ENCODE measurements at places on chromosomes 5 and 9.

DNA sequence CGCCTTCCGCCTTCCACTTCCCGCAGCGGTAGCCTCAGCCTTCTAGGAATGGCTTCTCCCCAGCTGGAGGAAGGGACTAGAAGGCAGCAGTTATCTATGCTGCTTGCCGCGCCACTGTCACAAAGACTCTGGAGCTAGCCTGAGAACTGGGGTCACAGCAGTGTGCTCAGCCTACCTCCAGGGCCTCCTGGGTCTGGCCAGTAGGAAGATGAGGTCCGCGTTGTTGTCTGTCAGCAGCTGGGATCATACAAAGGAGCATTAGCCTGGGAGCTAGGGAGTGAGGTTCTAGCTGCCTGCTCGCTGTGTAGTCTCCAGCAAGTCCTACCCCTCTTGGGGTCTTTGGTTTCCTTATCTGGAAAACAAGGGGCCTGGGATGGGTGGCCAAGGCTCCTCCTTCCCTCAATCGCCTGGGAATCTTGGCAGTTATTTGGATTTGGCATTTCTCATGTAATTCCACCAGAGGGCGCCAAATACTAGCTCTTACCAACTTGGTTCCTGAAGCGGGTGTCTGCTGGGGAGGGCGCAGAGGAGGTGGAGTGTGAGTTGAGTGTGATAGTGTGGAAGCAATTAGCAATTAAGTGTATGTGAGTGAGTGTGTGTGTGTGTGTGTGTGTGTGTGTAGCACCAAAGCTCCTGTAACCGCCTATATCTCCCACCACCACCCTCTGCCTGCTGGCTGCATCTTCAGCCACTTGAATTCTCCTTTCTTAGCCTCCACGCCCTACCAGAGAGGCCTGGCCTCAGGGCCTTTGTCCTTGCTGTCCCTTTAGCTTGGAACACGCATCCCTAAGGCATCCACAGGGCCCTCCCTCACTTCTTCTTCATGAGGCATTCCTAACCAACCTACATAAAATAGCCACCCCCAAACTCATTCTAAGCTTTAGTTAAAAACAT is 97.1 kb downstream of the ENTREP1 start:
- peak; percentile 65 for DNase-seq

DNA sequence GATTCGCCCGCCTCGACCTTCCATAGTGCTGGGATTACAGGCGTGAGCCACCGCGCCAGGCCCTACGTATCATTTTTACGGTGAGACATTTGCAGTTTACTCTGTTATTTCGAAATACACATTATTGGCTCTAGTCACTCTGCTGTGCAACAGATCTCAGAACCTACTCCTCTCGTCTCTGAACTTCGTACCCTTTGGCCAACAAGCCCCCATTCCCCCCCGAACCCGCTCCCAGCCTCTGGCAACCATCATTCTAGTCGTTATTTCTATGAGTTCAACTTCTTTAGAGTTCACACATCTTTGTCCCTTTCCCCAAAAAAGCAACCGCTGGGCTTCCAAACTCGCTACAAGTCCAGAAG is 735 bp downstream of the PTGR1 start:
- DNase-seq: no peak

DNA sequence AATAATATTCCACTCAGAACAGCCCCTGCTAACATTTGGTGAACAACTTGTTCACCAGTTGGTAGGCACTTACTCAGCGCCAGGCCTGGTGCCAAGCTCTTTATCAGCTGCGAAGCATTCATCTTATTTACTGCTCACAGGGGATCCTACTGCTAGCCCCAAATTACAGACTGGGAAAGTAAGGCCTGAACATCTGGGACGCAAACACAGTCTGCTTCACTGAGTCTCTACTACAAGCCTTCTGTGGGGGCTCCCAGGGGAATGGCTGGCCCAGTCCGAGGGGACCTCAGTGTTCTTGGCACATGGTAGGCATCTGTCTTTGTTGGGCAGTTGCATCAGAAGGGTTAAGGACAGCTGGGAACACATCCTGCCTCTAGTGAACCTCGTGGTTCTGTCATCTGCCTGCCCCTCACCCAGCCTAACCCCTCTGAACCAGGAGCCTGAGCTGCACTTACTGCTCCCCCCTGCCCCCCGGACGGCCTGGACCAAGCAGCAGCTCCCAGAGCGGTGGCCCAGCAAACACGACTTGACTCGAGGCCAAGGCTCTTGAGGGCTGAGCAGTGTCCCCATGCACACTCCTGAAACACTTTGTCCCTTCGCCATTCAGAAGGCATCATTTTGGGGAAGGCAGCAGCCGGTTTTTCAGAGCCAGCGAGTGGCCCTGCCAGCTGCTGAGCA is at the start of gene PHYHD1:
Gene PHYHD1, plus strand, starts transcription at position 602 of the 678 bp plus-strand sequence. CDS start 1,342 bp downstream, outside the sequence.
- DNase-seq: peak; percentile 94

DNA sequence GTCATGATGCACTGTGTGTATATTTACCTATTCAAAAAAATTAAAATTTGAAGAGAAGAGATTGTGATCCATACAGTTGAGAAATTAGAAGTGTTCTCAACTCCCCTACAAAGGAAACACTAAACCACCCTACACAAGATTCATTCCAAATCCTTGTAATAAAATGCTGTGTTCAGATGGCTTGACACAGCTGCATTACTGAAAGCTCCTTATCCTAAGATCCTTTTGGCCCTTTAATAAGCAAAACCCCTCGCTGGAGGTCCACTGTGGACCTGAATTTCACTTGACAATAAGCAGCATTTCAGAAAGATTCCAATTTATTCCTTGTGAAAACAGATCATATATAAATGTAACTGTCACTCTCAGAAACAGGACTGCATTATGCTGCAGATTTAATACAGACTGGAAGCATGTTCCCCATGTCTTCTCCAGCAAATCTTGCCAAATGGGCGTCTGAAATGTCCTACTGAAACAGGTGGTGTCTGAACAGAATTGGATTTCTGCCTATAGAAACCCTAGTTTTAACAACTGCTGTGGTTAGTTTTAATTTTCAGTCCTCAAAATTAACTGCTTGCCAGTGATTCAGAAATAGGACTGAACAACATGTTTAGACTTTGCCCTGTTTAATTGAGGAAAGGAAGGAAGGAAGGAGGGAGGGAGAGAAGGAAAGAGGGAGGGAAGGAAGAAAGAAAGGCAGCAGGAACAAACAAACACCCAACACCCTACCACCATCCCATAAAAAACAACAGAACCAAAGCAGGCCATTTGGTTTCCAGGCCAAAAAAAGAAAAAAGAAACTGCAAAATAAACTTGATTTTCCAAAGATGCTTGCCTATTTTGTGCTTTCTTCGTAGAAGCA is 179.6 kb downstream of the MLLT3 start:
- no peak for DNase-seq

GRCh38 chr9:94951324-94952135 is 225.0 kb downstream of the AOPEP start:
- DNase-seq: no peak

DNA sequence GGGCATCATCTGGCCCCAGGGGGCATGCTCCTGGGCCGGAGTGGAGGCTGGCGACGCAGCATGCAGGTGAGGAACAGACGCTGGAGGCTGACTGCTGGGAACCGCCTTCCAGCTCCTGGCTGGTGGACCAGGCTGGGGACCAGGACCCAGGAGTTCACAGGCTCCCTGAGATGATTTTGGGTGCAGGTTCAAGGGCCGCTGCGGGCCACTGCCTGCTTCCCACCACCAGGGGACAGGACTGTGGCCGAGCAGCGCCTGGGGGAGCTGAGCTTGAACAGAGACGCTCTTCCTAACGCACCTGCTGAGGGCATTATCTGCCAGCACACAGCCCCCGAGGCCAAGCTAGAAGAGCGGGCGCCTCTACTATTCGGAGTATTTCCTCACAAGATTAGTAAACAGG is 132.1 kb upstream of the RAPGEF1 start:
- peak; percentile 65 for DNase-seq

DNA sequence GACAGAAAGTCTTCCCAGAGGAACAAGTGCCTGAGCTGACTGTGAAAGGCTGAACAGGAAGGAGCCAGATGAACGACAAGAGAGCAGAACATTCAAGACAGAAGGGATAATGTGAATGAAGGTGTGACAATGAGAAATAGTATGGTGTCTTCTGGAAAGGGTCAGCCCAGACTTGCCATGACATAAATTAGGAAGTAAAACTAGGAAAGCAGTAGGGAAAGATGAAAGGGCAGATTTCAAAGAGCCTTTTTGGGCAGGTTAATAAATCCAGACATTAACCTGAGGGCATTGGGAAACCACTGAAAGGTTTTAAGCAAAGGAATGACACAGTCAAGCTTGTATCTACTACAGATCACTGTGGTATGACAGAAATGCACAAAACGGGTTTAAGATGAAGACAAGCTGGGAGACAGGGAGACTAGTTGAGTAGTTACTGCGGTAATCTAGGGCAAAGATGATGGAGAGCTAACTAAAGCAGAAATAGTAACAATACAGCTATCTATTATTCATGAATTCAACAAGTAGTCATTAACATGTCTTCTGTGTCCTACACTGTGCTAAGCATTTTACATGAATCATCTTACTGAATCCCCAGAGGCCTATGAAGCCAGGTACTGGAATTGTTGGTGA is 580.9 kb upstream of the WWC1 start:
- DNase-seq: no peak

GRCh38 chr5:107485184-107485583 is 185.6 kb downstream of the EFNA5 start:
- no peak for DNase-seq

DNA sequence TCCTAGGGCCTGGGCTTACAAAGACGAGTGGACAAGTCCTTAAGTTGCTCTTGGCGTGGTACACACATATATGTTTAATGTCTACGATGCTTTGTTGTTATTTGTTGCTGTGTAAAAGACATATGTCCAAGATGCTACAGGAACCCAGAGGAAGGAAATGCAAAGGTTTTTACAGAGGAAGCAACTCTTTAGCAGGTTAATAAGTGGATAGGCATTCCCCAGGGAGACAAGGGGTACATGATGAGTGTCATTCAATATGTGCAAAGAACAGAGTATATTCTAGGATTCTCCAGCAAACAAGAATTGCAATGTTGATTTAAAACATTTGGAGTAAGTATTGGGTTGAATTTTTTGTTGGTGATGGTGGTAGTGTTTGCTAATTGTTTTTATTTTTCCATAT is 92.1 kb downstream of the PIP5K1B start:
- DNase-seq: no peak

DNA sequence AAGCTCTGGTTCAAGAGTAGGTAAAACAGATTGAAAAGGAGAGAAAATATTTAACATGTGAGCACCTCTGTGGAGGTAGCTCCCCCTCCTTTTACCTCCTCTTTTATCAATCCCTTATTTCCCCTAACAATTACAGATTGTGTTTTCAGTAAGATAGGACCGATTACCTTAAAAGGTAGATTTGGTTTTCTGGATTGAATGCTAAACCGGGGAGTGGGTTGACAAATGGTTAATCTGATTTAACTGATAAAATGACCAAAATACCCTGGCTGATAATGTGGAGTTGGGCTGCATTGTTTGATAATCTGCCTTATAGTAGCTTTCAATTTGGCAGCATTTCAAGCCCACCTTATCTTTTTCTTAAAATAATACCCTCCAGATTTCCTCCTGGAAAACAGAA is 83.9 kb downstream of the EGFLAM start:
- no peak for DNase-seq

DNA sequence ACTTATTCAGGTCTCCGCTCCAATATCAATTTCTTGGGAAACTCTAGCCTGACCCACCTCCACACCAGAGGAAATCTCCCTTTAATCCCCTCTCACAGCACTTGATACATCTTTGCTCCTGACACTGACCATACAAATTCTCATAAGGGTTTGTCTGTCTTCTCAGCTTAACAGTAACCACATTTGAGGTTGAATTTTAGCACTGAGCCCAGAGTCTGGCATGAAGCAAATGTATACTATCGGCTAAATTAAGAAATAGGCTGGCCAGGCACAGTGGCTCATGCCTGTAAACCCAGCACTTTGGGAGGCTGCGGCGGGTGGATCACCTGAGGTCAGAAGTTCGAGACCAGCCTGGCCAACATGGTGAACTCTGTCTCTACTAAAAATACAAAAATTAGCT is 9.7 kb downstream of the CDK5RAP2 start:
- no peak for DNase-seq

- DNase-seq: no peak
Measured at GRCh38 chr9:7103367-7103766, 345.6 kb downstream of the KDM4C start.

DNA sequence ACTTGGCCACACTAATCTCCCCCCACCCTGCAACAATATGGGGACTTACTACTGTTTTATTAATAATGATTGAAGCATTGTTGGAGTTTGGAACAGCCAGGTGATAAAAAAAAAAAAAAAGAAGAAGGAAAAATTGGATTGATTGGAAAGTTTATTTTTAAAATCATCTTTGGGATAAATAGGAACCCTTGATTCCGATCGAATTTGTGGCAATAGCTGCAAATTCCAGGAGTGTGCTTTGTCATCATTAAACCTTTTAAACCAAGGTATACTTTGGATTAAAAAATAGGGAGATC is 907 bp upstream of the NR2F1 start:
- DNase-seq: no peak

DNA sequence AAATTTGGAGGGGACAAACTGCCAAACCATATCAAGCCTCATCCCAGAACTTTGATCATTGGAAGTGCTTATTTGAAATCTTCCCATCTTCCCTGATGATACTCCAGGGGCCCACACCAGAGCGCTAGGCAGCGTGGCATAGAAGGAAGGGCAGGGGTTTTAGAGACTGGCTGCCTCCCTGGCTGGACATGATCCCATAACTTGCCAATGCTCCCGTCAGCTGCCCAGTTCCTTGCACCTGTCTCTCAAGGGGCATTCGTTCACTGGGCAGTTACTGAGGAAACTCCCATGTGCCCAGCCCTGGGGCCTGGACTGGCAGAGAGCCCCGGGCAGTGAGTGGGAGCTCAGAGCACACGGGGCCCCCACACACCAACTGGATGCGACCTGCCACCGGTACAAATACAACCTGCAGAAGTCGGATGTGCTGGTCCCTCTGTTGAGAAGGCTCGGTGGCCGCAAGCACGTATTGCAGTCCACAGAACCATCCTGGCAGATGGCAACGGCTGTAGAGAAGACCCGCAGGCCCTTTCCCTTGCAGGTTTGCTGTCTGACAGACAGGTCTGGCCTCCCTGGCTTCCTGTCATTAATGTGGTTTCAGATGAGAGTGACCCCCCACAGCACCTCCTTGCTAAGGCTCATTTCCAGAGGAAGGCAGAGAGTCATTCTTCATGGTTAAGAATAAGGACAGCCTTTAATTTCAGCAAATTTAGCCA is 122.4 kb downstream of the MVB12B start:
- no peak for DNase-seq

GRCh38 chr9:82513242-82513751 is 524.7 kb downstream of the SPATA31D1 start:
- DNase-seq: no peak

DNA sequence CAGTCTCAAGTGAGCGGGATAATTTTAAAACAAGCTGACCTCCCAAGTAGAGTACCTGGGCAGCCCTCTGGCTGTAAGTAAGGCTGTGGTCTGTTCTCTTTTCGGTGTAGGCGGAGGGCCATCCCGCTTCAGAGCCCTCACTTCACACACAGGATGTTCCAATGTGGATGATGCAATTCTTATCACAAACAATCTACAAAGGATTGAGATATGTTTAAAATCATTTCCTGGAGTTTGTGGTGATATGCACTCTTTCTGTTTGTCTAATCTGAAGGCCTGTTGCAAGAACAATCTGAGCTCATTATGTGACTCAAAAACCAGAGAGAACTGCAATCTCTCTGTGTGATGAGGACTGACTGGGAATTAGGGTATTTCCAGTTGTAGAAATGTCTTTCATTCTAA is 42.5 kb downstream of the ITGA2 start:
- DNase-seq: no peak

All from posterior cingulate gyrus (tissue), 11 donors.